Left kidney (tissue), 8 donors: ENCODE measurements at places on chromosomes 1 and 21.

DNA sequence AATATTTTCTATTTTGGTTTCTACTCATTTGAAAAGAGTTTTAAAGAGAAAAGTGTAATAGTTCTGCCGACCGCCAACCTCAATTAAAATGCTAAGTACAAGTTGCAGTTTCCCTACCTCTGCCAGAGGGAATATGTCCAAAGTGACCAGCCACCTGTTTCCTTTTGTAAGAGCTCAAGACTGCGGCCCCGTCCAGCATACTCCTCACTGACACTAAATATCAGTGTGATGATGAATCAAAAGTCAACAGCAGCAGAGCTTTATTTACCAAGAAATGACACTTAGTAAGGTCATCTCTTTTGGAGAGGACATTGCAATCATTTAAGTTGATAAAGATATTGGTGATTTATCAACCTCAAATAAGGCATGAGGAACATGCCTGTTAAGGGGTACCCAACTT lies 57.4 kb upstream of the NRIP1 start:
- no peak for DNase-seq

GRCh38 chr1:55724551-55725325 lies 509.6 kb upstream of the USP24 start:
- DNase-seq = no peak

- DNase-seq = no peak
Observed at GRCh38 chr1:200925831-200926230, 31.1 kb downstream of the INAVA start.

DNA sequence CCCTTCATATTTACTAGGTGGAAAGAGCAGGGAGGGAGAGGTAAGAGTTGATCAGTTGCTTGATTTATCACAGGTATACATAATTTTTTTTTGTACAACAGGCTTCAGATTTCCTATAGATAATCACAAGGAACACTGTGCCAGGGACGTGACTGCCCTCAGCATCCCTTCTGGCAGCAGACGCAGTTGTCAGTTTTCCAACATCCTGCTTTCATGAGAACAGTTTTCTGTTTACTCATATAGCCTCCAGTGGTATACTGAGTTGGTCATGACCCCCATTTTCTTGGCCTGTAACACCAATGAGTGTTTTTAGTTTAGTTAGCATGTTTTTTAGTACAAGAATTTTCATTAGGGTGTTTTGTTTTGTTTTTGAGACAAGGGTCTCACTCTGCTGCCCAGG lies 37.9 kb upstream of the PTPRF start:
- no peak for DNase-seq

- no peak for DNase-seq
Observed at GRCh38 chr21:33943293-33943692, 27.7 kb upstream of the ATP5PO start.

DNA sequence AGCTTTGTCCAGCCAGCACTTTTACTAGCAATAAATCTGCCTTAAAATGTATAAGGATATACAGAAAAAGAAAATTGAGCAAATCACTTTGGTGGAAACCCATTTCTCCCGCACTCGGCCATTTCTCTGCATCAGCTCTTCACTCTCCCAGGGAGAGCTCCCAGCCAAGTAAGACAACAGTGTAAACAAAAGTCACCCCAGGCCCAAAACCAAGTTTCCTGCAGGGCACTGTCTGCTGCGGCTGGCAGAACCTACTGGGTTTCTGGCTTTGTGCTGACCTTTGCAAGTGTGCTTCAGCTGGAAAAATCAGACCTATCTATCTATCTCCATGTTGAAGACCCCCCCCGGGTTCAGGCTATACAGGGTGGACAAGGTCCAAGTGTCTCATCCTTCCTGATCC lies 476.7 kb upstream of the CAMK1G start:
- no peak for DNase-seq

DNA sequence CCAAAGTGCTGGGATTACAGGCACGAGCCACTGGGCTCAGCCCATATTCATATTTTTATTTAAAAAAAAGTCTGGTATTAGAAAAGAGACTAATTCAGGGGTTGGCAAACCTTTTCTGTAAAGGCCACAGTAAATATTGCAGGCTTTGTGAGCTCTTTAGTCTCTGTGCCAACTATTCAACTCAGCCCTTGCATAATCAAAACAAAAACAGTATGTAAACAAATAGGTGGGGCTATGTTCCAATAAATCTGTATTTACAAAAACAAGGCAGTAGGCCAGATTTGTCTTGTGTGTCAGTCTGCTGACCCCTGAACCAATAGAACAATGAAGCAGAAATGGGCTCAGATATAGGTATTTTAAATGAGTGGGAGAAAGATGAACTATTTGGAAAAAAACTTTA lies 49.3 kb downstream of the CDC42BPA start:
- DNase-seq = no peak

DNA sequence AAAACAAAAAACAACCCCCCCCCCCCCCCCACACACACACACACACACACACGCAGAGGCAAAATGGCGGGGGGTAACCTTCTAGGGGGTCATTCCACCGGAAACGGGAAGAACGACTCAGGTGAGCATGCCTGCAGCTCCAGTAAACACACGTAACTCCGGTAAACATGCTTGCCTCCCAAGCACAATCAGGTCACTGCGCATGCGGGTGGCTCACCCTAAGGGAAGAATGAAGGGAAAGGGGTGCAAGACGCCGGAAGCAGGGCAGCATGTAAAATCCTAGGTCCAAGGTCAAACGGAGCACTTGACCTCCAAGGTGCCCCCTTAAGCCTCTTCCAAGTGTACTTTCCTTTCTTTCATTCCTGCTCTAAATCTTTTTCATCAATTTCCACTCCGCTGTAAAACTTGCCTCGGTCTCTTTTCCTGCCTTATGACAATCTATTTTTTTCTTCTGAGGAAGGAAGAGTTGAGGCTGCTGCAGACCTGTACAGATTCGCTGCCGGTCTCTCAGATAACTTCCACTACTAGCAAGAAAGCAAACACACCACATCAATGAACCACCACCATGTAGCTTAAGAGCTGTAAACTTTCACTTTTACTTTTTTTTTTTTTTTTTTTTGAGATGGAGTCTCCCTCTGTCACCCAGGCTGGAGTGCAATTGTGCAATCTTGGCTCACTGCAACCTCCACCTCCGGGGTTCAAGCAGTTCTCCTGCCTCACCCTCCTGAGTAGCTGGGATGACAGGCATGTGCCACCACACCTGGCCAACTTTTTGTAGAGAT lies 21.0 kb upstream of the CBR3 start:
- DNase-seq = no peak

- no peak for DNase-seq
Observed at GRCh38 chr1:62325081-62325480, 5.8 kb upstream of the KANK4 start.

GRCh38 chr1:17460219-17460618 lies 20.7 kb upstream of the RCC2 start:
- no peak for DNase-seq
